ENCODE measurements at places on chromosomes 1 and 21. TPM values are rescaled to one million over a fixed set of nuclear protein-coding genes. Genes with fewer than 3 reads are reported as not detected.

GRCh38 chr1:21793104-21793503 lies 10.2 kb upstream of the USP48 start:
- DNase-seq, result no peak

- peak; percentile 60 for DNase-seq
Observed at GRCh38 chr1:198528364-198528763, 12.1 kb downstream of the ATP6V1G3 start.

GRCh38 chr1:14862114-14862771 lies 263.8 kb downstream of the KAZN start:
- no peak for DNase-seq

Gene BEND5
- 3.2 TPM for total RNA-seq

Gene SZRD1
- total RNA-seq, result 29.3 TPM

Gene FCRLA
- 3.9 TPM for total RNA-seq

DNA sequence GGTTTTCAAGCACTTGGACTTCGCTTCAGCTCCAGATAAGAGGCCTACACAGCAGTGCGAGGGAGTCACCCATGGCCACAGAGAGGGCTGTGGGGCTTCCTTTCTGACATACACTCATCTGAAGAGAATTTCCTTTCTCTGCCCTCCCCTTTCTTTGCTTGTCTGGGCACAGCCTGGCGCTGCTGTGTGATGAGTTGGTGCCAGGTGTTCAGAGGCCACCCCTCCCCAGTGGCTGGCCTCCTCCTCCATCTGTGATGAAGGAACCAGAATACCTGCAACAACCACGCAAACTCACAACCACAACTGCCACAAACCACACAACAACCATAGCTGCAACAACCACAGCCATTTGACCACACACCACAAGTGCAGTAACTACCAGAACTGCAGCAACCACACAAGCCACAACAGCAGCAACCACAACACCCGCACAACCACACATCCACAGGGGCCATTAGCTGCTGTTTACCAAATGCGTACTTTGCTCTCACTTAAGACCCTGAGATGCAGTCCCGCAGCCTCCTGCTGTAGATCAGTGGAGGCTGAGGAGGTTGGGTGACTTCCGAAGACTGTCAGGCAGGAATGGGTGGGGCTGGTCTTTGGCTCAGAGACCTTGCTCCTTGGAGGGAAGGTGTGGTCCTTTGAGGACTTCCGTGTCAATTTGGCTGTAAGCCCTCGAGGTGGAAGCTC lies 71.1 kb downstream of the IER5 start:
- no peak for DNase-seq

- no peak for DNase-seq
Observed at GRCh38 chr1:199867601-199868000, 159.9 kb upstream of the NR5A2 start.

DNA sequence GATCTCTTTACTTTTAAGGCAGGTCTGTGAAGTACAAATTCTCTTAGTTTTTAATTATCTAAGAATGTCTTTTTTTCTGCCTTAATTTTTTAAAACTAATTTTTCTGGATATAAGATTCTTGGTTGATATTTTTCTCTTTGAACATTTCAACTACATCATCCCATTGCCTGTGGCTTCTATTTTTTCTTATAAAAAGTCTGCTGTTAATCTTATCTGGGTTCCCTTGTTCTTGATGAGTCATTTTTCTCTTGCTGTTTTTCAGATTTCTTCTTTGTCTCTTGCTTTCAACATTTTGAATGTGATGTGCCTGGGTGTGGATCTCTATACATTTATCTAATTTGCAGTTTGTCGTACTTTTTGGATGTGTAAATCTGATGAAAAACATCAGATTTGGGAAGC lies 525.2 kb upstream of the PBX1 start:
- DNase-seq, result no peak

DNA sequence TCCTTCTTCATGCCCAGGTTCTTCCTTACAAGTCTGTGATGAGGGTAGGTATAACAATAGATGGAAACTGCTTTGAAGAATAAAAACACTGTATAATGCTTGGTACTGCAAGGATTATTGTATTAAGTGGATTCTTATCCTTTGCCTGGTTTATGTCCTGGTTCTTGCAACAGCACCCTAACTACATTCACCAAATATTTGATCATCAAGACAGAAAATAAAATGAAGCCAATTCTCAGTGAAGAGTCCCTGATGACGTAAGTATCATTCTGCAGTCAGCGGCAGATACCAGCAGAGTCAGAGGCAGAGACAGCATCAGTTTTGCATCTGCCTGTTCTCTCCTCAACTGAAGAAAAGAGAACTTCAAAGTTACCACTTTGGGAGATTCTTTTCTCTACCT lies 19.7 kb downstream of the ARHGEF11 start:
- no peak for DNase-seq

DNA sequence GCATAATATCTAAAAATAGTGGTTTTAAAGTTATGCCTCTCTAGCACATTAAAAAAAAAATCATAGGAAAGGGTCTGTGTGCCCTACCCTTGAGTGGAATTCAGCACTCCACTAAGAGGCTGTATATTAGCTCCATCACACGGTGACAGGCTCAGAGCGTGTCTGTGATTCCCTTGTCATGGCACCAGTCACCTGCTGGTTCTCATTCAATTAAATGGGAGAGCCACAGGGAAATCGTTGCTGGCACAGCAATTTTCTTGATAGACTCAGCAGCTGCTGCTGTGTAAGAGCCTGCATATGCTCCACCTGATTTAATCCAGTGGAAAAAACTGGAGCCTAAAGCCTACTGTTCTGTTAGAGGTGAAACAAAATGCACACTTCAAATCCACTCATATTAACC lies 9.5 kb downstream of the ATP6V1G3 start:
- DNase-seq, result no peak

Gene AGMAT
- total RNA-seq, result 0.40 TPM

- no peak for DNase-seq
Observed at GRCh38 chr1:17097787-17098186, 21.5 kb downstream of the PADI2 start.

Gene AIRE
- total RNA-seq, result not detected

DNA sequence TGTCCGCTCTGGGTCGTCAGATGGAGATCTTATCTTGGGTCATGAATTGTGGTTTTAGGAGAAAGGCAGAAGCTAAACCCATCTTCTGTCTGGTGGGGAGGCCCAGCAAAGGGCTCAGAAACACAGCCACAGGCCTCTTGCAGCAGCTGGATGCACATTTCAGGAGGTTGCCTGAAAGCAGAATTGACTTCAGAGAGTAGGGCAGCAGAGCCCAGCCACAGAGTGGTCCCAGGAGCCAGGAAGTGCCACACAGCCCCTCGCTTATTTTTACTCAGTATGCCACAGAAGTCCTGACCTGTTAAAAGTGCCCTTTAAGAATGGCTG lies 8.3 kb upstream of the RIPK4 start:
- no peak for DNase-seq

GRCh38 chr1:99600782-99601181 lies 45.1 kb upstream of the PALMD start:
- DNase-seq, result no peak

DNA sequence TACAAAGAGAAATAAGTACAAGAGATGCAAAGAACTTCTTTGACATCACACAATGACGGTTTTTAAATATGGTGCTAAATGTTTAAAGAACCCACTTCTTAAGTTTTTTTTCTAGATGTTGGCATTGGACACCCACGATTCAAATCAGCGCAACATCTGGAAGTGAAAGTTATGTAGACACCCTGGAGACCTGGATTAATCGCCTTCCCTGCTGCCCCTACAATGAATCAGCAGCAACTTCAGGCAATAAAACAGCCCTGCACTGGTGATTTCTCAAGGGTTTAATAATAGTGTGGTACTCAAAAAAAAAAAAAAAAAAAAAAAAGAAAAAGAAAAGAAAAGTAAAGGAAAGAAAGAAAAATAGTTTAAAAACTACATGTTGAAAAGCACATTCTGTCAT lies 248.3 kb downstream of the NUF2 start:
- no peak for DNase-seq

Gene PLPPR4
- 31.2 TPM for total RNA-seq

Gene ACKR1
- total RNA-seq, result 12.1 TPM

DNA sequence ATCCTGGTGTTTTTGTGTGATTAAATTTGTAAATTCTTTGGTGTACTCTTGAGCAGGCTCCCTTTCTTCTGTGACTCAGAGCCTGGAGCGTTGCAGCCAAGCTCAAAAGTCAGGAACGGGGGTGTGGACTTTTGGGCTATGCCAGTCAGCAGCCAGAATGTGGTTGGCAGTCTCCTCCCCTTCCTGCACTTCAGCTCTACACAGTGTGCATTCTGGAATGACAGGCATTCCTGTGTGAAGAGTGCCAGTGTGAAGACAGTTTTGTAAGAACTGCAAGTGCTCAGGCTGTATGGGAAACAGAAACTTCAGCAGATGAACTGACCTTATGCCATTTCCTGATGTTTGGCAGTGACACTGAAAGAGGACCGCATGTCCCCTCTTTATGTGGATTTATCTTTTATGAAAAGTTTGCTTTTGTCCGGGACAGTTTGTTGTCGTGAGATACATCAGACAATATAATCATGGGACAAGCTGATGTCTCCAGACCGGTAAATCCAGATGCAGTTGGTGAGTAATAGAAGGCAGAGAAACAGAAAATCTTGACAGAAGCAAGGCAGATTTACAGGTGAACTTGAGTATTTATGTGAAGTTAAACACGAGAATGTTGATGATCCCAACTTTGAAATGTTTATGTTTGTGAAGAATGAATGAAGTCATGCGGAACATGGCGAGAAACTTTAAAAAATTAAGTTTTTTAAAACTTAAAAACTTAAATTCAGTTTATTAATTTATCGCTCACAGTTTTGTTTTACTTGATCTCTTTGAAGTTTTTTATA lies 67.7 kb upstream of the RCC1 start:
- DNase-seq, result peak; percentile 67

DNA sequence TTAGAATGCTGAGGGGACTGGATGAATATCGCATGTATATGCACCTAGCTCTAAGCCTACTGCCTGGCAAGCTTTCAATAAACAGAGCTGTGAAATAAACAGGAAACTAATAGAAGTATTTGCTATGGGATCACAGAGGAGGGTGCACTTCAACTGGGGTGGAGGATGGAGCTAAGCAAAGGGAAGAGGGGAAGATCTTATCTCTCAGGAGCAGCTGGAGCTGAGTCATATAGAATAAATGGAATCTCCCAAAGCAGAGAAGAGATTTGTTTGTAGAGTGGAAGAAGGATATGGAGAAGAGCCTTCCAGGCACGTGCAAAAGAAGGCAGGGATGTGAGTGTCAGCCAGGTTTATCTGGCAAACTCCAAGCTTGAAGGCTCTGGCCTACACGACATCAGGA lies 17.0 kb upstream of the KCNA10 start:
- no peak for DNase-seq

DNA sequence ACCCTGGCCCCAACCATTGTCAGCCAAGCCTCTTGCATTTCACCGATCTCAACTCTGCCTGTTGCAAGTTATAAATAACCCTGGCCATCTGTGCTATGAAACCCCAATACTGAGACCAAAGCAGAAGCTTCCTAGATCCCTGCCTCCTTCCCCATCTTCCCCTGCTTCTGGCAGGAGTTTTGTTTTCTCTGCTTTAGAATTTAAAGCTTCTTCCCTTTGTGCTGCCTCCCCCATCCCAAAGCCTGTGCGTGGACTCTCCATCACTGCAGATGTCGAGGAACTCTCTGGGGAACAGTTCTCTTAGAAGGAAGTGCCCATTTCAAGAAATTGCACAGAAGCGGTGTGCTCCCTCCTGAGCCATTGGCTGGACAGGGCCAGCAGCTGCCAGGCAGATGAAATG lies 17.4 kb upstream of the MYOG start:
- DNase-seq, result no peak

- no peak for DNase-seq
Observed at GRCh38 chr1:201219481-201220387, 29.1 kb downstream of the IGFN1 start.
